ENCODE measurements at places on chromosomes 2 and 18.

GRCh38 chr2:102432386-102432785 is 9.4 kb downstream of the IL18RAP start:
- no peak for DNase-seq

DNA sequence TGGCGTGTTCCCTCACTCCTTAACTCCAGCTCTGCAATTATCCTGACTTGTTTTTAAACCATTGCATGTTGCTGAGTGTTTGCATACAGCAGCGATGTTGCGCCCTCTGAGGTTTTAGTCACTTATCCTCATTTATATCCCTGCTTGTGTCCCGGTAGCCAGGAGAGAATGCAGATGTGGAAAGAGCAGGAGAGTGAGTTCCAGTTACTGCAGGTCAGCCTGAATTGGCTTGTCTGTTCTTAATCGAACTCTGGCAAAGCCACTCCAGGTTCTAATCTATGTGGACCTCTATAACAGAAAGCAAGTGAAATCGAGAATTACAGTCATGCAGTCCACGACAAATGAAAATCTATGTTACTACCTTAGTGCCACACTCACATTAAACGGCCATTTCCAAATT is 295.1 kb upstream of the REV1 start:
- no peak for DNase-seq

- no peak for DNase-seq
Observed at GRCh38 chr2:191710411-191710900, 32.5 kb downstream of the NABP1 start.

DNA sequence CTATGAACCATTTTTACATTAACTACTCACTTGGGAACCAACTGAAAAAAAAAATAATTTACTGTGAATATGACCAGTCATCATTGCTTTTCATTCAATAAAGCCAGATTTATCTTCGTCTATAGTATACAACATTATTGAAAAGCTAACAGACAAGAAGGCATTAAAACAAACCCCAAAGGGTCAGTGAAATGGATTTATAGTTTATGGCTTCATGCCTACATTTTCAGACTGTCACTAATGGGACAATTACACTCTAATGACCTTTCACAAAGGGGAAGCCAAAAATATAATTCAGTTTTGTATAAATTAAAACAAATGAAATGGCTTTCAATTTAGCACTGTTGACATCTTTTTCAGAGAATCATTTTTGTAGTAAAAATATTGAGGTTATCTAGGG is 169.1 kb downstream of the DSEL start:
- no peak for DNase-seq

DNA sequence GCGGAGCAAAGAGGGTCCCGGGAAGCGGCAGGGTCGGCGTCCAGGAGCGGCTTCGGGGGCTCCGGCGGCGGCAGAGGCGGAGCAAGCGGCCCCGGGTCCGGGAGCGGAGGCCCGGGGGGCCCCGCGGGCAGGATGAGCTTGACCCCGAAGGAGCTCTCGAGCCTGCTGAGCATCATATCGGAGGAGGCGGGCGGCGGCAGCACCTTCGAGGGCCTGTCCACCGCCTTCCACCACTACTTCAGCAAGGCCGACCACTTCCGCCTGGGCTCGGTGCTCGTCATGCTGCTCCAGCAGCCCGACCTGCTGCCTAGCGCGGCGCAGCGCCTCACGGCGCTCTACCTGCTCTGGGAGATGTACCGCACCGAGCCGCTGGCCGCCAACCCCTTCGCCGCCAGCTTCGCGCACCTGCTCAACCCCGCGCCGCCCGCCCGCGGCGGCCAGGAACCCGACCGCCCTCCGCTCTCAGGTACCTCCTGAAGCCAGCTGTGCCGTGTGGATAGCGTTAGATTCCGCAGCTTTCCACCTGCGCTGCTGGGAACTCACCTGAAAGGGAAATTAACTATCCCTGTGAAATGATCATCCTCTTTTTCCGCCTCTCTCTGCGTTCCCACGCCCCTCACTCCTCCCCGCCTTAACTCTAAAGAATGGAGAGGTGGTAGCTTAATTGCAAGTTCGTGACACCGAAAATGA is 472 bp downstream of the CNOT11 start:
- no peak for DNase-seq

DNA sequence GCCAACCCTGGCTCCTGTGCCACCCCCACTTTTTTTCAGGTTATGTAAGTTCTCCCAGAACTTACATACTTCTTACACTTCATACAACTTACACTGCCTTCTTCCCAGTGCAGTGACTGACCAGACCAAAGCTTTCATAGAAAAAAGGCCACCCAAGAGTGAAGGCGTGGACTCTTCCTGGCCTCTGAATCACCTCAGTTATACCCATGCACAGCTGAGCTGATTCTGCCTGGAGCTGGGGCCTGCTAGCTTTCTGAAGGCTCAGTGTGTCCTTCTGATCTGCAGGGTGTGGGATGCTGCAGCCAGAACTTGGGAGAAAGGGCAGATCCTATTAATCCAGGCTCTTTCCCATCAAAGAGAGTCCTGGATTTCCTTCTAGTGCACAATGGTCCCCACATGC is 216.1 kb downstream of the TTC32 start:
- no peak for DNase-seq

- DNase-seq: no peak
Observed at GRCh38 chr2:98463988-98464771, 19.5 kb downstream of the INPP4A start.

DNA sequence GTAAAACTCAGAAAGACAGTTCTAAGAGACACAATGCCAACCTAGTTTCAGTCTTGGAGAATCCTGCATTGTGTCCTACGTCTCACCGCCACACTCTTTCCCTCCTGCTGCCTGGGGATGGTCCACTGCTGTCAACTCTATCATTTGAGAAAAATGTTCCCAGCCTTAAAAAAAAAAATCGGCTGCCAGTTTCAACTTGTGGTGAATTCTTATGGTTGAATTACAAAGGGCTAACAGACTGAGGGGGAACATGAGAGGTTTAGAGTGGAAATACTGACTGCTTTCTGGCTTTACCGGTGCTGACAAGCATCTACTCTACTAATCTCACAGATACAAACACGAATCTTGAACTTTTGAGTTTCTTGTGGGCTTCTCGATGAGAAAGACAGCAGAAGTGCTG is 74.0 kb downstream of the NAB1 start:
- DNase-seq: no peak

DNA sequence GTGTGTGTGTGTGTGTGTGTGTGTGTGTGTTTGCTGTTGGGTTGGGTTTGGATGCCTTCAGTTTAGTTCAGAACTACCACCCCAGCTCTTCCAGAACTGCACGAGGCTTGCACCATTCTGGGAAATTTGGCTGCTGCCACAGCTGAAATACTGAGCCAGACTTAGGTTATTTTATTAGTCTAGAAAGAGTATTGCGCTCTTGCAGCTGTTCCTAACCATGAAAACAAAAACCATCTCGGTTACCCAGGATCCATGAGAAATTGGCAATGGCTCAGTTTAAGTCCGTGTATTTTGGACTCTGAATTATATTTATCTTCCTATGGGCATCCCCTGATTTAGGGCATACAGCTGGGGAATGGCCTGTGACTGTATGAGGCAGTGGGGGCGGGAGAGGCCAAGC is 83.2 kb downstream of the TANC1 start:
- DNase-seq: no peak

- DNase-seq: no peak
Observed at GRCh38 chr2:165720511-165720910, 73.5 kb downstream of the GALNT3 start.

DNA sequence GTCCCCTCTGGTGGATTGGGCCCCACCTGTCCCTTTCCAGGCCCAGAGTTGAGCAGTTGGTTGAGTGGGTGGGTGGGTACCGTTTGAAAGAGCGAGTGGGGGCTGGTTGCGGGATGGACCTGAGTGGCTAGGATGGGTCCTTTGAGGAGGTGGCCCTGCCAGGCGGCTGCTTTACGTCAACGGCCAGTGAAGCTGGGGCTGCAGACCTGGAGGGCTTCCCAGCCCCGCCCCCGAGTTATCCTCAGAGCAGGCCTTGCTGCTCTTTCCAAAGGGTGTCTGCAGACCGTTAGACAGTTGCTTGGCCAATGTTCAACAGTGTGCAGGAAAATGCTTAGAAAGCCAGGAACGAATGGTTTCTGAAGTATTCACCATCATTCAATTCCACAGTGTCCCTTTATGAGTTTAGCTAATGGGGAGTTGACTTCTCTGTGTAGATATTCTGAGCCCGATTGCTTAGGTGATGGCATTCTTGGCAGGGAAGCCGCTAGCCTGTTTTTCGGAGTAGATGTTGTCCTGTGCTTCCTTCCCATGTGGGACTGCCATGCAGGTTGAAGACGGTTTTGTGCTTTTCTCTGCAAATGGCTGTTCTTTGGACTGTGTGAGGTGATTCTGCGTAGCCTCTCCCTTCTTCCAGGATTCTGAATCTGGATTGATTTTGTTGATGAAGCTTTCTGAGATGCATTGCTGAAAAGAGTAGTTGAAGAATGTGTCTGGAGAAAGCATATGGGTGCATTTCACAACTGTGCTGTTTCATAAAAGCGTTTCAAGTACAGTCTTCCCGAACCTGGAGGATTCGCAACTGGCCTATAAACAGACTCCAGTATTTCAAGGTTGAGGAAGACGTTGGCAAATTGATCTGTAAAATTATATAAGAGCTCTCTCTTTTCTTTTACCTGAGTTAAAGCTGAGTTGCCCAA is 45.8 kb downstream of the LDLRAD4 start:
- no peak for DNase-seq

DNA sequence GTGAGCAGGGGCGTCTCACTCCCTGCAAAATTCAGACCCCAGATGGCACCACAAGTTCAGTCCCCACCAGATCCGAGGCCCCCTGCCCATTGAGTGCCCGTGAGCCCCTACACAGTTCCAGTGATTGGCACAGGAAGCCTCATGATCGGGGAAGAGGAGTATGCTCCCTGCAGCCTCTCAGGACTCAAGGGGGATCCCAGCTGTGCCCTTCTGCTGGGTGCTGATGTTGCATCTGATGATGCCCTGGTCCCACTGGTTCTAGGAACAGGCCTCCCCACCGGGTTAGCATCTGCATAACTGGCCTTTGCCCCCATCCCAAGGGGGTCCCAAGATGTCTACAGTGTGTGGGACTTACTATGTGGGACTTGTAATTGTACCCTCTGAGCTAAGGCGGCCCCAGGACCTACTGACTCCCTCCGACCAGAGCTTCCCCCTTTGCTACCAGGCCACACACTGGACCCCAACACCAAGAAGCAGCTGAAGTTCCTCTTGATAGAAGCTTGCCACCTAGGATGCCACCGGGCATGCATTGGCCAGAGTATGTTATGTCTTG is 8.6 kb downstream of the ALPG start:
- no peak for DNase-seq

- no peak for DNase-seq
Observed at GRCh38 chr2:163157891-163158496, 319.4 kb upstream of the KCNH7 start.

DNA sequence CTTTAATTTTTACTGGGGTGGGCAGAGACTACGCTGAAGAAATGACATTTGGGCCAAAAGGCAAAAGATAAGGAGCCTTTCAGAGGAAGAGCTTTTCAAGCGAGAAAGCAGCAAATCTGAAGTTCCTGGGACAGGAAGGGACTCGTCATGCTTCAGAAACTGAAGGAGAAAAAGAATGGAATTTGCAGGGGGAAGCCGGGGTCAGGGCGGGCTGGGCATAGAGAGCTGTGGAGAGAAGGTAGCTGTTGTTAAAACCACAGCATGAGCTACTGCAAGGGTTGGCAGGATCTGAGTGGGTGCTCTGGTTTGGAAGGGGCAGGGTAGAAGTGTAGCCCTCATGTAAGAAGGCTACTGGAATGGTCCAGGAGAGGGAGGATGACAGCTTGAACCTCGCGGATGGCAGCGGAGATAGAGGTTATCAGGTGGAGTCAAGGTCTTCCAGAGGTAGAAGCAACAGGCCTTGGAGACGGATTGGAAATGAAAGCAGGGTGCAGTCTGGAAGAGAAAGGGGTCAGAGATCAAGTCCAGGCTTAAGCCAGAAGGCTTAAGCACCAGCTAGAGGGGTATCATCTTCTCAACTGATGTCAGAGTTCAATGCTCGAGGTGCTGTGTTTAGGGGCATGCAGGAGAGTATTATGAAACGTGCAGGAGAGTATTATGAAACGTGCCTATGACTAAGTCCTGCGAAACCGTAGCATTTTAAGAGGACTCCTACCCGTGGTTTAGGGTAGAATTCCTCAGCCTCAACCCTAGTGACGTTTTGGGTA is 18.9 kb downstream of the ATP8B1 start:
- no peak for DNase-seq

- no peak for DNase-seq
Observed at GRCh38 chr18:2848247-2849246, 1.7 kb downstream of the EMILIN2 start.

DNA sequence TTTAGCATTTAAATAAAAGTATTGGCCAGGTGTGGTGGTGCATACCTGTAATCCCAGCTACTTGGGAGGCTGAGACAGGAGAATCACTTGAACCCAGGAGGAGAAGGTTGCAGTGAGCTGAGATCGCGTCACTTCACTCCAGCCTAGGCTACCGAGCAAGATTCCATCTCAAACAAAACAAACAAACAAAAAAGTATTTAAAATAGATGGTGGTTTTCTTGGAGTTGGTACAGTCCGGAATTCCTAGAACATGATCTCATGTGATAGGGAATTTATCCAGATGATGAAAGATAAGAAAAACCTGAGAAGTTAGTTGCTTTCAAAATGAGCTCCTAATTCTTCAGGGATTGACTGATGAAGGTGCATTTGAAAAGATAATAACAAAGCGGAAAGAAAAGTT is 62.0 kb downstream of the BIRC6 start:
- no peak for DNase-seq

GRCh38 chr2:28628987-28629386 is 122.6 kb upstream of the PPP1CB start:
- DNase-seq: no peak

GRCh38 chr2:197057959-197058358 is 131.5 kb upstream of the PGAP1 start:
- no peak for DNase-seq

GRCh38 chr2:109370399-109371035 is 241.5 kb downstream of the SH3RF3 start:
- DNase-seq: no peak

DNA sequence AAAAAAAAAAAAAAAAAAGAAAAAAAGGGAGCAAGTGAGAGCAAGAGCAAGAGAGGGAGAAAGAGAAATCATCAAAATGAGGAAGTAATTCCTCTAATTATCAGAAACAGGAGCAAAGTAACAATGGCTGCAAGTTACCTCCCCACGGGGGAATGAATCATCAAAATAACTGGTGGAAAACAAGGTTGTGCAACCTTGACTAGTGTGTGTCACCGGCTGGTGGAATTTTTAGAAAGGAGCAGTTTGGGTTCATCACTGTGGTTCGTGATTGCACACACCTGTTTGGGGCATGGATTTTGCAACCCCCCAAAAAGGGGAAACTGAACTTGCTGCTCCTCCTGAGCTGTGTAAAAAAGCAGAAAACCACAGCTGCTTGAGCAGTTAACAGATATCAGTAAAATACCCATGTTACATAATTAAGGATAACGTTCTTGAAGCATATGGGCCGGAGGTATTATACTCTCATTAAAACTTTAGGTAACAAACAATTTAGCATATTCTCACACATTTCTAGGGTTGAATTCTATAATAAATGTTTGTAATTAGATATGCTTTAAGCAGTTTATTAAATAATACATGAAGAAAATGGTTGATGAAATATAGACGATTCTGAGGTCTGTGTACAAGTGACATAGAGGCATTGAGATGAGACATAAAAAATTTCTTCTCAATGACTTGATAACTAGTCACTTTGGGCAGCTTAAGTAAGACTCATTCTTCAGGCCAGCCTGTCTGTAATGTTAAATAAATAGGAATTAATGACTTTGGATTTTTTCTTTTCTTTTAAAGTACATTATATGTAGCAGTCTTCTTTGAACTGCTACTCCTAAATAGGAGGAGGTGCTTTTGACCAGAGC is 184.2 kb upstream of the ZEB2 start:
- no peak for DNase-seq

GRCh38 chr2:167946441-167946841 is 301.0 kb downstream of the STK39 start:
- peak; percentile 49 for DNase-seq
